Activated B cell treated with CpG ODN at 0.5 μM for 24 hours (primary cell): ENCODE measurements at places on chromosomes 11 and 22.

- peaks cover 3% of the 10 kb centered on the region for H3K27me3 ChIP-seq
- no peak for DNase-seq
- peaks cover 12% of the 10 kb centered on the region for H3K36me3 ChIP-seq
- no peak overlapping the region for H3K4me3 ChIP-seq
Measured at GRCh38 chr22:42791721-42792452, 65.2 kb downstream of the ARFGAP3 start.

DNA sequence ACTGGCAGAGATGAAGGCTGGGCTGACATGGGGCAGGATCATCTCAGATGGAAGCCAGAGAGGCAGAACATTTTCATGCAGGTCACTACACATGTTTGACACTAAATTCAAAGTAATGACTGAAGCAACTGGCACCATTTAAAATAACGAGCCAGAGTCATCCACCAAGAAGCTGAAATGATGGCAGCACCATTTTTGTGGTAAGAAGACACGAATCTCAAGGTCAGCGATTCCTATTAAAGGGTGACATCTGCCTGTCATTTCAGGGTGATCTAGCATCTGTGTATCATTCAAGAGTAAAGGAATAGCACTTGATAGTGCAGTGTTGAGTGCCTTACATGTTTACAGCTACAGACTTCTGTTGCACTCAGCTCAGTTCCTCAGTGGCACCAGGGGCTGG is 113.4 kb upstream of the C11orf87 start:
- DNase-seq = no peak
- H3K36me3 ChIP-seq = no peaks in the 10 kb centered on the region
- H3K4me3 ChIP-seq = no peak overlapping the region
- no peaks in the 10 kb centered on the region for H3K27me3 ChIP-seq
- H3K27ac ChIP-seq = no peak overlapping the region
- no peaks in the 10 kb centered on the region for H3K4me1 ChIP-seq

GRCh38 chr11:36292311-36292722 is 3.1 kb upstream of the COMMD9 start:
- no peak for DNase-seq
- peaks cover 6% of the 10 kb centered on the region for H3K36me3 ChIP-seq
- H3K27ac ChIP-seq = no peak overlapping the region
- peaks cover 1% of the 10 kb centered on the region for H3K27me3 ChIP-seq

DNA sequence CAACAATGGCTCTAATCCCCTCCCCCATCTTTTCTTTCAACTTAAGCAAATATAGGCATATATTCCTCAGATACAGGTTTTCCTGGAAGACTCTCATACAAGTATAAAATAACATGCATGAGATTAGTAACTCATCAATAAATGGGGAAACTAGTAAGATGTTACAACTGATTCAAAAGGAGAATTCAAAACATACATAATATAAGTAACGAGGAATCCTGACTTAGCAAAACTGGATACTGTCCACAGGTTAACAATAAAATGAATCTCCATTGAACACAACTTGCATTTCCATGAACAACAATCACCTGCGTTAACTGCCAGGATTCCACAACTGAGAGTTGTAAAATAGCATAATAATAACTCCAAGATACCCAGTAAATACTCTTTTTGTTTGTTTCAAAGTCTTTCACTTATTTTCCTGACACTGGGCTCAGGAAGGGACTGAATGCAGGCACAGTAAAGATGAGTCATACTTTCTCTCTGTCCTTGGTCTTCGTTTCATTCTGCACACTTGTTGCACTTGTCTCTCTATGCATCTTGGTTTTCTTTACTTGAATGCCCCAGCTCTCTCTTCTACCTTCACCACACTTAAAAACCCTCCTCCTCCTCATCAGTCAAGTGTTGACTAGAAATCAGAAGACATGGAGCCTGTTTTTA is 8.1 kb downstream of the APIP start:
- H3K27ac ChIP-seq = no peak overlapping the region
- H3K27me3 ChIP-seq = no peaks in the 10 kb centered on the region
- DNase-seq = no peak
- H3K4me3 ChIP-seq = no peak overlapping the region

GRCh38 chr22:43477966-43478365 is 66.2 kb downstream of the MPPED1 start:
- peaks cover 4% of the 10 kb centered on the region for H3K27me3 ChIP-seq
- no peak overlapping the region for H3K27ac ChIP-seq
- no peak overlapping the region for H3K4me3 ChIP-seq
- H3K36me3 ChIP-seq = no peaks in the 10 kb centered on the region

DNA sequence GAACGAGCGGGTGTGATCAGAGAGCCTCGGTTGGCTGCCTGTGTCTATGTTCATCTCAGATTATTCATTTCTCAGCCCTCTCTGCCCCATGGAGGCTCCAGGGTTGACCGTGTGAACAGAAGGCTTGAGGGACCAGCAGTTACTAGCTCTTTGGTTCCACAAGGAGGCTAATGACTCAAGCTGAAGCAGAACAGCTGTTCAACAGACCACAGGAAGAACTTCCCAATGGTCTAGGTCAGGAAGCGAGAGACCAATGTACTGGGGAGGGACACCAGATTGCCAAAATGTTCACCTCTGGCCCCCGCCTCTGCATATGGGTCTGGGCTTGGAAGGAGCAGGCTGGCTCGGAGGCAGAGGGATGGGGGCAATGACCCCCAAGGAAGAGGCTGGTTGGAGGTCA is 14.7 kb upstream of the PDE2A start:
- H3K4me1 ChIP-seq = peaks cover 1% of the 10 kb centered on the region
- no peak for DNase-seq
- H3K4me3 ChIP-seq = no peak overlapping the region
- no peaks in the 10 kb centered on the region for H3K27me3 ChIP-seq
- peaks cover 81% of the 10 kb centered on the region for H3K36me3 ChIP-seq

DNA sequence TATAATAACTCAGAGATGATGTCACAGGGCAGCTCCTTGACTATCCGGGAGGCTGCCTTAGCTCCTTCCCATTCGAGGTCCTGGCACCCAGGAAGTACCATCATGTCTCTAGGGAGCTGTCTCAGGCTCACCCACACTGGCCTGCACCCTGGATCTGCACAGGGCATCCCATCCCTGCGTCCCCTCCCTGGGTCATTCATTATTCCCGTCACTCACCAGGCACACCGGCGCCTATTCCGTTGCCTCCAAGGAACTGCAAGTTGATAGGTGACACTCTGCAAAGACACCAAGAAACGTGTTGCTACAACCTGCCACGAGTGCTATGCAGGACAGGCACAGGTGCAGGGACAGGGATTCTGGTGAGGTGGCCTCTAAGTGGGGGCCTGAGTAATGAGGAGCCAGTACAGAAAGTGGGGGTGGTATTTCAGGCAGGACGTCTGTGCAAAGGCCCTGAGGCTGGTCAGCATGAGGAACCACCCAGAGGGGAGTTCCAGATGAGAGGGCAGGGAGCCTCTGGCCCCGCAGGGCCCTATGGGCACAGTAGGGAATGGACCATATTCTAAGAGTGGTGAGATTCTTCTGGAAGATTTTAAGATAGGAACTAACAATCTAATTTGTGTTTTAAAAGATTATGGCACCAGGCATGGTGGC is 71.6 kb upstream of the SHANK2 start:
- H3K27ac ChIP-seq = no peak overlapping the region
- H3K27me3 ChIP-seq = peaks cover 11% of the 10 kb centered on the region
- DNase-seq = no peak
- no peaks in the 10 kb centered on the region for H3K36me3 ChIP-seq

DNA sequence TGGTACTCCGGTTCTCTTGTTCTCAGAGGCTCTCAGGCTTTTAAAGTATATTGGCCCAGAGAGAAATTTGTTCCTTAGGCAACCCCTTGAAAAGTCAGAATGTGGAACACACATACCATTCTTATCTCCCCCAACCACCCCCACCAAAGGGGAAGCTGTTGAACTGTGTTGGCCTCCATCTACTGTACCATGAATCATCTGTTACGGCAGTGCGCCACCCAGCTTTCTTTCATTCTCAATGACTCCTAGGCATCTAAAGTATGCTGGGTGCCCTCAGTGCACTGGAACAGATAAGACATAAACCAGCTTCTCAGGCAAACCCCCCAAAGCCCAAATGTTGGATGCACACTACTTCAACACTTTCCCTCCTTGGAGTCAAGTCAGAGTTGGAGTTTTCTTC is 696.2 kb upstream of the TENM4 start:
- no peaks in the 10 kb centered on the region for H3K27me3 ChIP-seq
- no peaks in the 10 kb centered on the region for H3K36me3 ChIP-seq
- no peak overlapping the region for H3K27ac ChIP-seq
- DNase-seq = no peak

DNA sequence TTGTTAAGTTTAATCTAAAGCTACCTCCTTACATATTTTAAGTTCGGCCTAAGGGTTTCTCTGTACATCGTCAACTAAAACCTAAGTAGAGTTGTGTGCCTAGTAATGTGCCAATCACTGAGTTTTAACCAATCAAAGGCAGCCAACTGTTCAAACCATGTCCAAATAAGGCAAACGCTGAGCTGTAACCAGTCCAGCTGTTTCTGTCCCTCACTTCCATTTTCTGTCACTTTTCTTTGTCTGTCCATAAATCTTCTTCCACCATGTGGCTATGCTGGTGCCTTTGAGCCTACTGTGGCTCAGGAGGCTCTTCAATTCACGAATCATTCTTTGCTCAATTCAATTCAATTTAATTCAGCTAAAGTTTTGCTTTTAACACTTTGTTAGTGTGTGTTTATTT is 13.9 kb upstream of the ATXN10 start:
- no peaks in the 10 kb centered on the region for H3K36me3 ChIP-seq
- peaks cover 5% of the 10 kb centered on the region for H3K4me1 ChIP-seq
- DNase-seq = no peak
- H3K27me3 ChIP-seq = peaks cover 6% of the 10 kb centered on the region
- H3K27ac ChIP-seq = no peak overlapping the region

GRCh38 chr11:107041088-107041444 is 22.8 kb upstream of the GUCY1A2 start:
- no peaks in the 10 kb centered on the region for H3K36me3 ChIP-seq
- no peak overlapping the region for H3K27ac ChIP-seq
- H3K4me1 ChIP-seq = no peaks in the 10 kb centered on the region

GRCh38 chr11:124760806-124761205 is 1.3 kb downstream of the ESAM start:
- H3K27ac ChIP-seq = peak overlapping the region; percentile 83
- DNase-seq = no peak
- H3K27me3 ChIP-seq = peaks cover 2% of the 10 kb centered on the region
- peaks cover 50% of the 10 kb centered on the region for H3K4me1 ChIP-seq
- peaks cover 5% of the 10 kb centered on the region for H3K36me3 ChIP-seq
- H3K4me3 ChIP-seq = peak overlapping the region; percentile 80

DNA sequence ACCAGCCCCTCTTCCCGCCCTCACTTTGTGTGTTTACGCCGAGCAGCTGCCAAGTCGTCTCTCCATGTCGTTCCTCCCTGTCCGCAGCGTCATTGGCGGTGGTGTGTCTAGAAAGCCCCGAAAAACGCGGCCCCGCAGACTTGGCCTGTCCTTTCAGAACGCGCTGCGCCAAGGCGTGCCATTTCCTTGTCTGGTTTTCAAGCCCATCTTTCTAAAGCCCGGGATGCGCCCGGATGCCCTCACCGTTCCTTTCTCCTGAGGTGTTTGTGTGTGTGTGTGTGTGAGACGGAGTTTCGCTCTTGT is 557 bp downstream of the MOV10L1 start:
- H3K4me3 ChIP-seq = no peak overlapping the region
- no peak overlapping the region for H3K27ac ChIP-seq
- H3K4me1 ChIP-seq = peaks cover 3% of the 10 kb centered on the region
- peaks cover 4% of the 10 kb centered on the region for H3K36me3 ChIP-seq
- H3K27me3 ChIP-seq = peaks cover 17% of the 10 kb centered on the region

DNA sequence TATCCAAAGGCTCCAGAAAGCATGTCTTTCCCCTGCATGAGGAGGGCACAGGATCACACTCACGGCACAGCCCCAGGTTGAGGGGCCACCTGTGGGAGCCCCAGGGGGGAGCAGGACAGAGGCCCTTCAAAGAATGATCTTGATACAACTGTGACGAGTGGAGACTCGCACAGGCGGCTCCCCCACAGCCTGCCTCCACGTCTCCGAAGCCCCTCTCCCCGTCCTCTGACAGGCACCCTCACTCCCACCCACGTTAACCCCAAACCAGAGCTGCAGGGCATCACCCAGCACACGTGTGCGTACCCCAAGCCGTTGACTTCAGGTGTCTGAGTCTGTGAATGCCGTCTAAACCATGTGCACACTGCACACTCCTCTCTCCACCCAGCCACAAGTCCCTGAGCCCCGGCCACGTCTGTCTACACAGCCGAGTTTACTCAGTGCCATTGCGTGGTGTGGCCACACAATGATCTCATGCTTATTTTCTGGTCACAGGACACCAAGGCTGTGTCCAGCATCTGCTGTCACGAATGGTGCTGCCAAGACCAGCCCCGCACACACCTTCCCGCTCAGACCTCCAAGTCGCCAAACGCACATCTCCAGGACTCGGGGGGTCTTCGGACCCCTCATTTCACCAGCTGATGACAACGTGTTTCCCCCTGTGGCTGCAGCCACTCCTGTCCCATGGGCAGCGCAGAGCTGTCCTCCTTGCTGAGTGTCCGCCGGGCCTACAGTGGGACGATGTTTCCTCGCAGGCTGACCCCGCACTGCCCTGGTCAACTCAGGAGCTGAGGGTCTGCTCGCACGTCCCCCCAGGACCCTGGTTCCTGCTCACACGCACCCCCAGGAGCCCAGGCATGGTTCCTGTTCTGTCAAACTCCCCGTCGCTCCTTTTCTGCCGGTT is 251.2 kb downstream of the BRD1 start:
- H3K4me1 ChIP-seq = no peaks in the 10 kb centered on the region
- H3K27me3 ChIP-seq = no peaks in the 10 kb centered on the region
- H3K27ac ChIP-seq = no peak overlapping the region
- DNase-seq = peak; percentile 12
- H3K36me3 ChIP-seq = peaks cover 14% of the 10 kb centered on the region

GRCh38 chr11:134349802-134350355 is 18.1 kb downstream of the GLB1L2 start:
- no peak overlapping the region for H3K27ac ChIP-seq
- peaks cover 2% of the 10 kb centered on the region for H3K27me3 ChIP-seq
- DNase-seq = no peak
- no peaks in the 10 kb centered on the region for H3K36me3 ChIP-seq

GRCh38 chr22:50563413-50564160 is 868 bp upstream of the SYCE3 start:
- peaks cover 3% of the 10 kb centered on the region for H3K36me3 ChIP-seq
- H3K27me3 ChIP-seq = peaks cover 1% of the 10 kb centered on the region
- peak overlapping the region; percentile 81 for H3K27ac ChIP-seq
- H3K4me1 ChIP-seq = peaks cover 15% of the 10 kb centered on the region

DNA sequence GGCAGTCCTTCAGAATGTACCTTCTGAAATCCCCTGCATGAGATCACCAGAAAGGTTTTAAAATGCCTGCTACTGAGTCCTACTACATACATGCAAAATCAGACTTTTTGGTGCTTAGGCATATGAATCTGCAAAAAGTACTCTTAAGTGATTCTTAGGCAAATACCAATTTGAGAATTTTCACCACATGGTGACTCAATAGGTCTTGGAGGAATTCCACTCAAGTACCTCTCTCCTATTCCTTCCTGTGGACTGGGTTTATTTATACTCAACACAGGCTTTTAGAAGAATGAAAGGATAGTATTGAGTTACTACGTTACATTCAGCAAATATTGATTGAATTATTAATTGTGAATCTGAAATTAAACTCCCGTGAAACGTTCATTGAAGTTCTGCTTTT is 223.9 kb downstream of the CNTN5 start:
- no peak overlapping the region for H3K27ac ChIP-seq
- H3K27me3 ChIP-seq = no peaks in the 10 kb centered on the region
- H3K36me3 ChIP-seq = no peaks in the 10 kb centered on the region
- H3K4me3 ChIP-seq = no peak overlapping the region
